ENCODE measurements at places on chromosomes 2 and 18.

DNA sequence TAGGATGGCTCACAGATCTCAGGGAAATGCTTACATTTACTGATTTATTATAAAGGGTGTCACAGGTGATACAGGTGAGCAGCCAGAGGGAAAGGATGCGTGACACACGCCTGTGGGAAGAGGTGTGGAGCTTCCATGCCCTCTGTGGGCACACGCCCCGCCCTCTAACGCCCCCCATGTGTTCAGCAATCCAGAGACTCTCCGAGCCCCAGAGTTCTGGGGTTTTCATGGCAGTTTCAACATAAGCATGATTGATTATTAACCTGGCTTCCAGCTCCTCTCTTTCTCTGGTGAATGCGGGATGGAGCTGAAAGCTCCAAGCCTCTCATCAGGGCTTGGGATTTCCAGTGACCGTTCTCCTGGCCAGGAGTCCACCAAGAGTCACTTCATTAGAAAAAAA lies 34.3 kb upstream of the ODC1 start:
- no peak for DNase-seq

GRCh38 chr2:194382221-194382620 lies 1274.8 kb upstream of the SLC39A10 start:
- no peak for DNase-seq

DNA sequence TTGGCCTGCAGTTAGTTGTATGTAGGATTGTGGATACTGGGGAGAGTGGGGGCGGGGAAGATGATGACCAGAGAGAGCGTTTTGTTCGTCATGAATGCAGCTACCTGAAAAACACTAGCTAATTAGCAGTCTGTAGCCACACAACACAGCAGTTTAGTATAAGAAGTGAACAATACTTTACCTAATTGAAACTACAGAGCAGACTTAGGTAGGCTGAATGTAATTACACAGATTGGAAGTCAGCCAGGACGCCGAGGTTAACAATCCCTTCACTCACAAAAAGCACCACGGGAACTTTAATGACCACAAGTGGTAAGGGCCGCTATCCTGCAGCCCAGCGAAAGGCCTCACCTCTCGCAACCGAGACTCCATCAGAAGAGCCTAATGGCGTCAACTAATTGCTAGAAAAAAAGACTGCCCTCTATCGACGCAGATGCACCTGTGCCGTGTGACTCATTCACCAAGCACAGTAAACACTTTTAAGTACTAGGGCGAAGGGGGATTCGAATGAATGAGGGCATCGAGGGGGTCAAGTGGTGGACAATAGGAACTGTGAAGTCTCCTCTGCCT lies 591.0 kb downstream of the ARHGAP15 start:
- no peak for DNase-seq

DNA sequence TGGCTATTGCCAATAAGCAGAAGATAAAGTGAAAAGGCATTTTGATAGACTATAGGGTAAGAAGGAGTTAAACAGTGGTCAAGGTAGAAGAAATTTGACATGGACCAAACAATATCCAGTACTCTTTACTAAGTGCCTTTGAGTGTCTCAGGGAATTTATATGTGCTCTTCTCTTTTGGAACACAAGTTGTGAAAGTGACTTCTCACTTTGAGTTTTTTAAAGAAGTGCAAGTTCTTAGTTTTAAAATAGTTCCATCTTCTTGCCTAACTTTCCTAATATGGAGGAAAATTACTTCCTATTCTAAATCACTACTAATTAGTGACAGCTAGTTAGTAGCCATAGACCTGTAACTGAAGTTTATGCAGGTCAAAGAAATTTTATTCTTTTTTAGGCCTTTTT lies 63.4 kb downstream of the AFTPH start:
- no peak for DNase-seq

- no peak for DNase-seq
Observed at GRCh38 chr2:11622611-11623010, 47.4 kb downstream of the NTSR2 start.

DNA sequence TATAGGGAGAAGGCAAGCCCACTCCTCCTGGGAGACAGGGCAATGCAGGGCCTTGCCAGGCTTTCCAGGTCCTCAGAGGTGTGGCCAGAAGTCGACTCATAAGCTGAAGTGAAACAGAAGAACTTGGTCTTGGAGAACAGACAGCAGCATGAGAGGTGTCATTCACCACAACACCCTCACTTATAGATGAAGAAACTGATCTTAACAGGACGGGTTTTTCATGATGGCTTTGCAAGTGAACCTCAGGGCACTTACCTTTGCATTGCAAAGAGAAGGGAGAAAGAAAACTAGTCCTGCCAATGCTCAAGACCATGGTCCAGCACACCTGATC lies 198.8 kb downstream of the CYRIA start:
- no peak for DNase-seq

- no peak for DNase-seq
Observed at GRCh38 chr2:143668234-143668633, 539.0 kb downstream of the ARHGAP15 start.

DNA sequence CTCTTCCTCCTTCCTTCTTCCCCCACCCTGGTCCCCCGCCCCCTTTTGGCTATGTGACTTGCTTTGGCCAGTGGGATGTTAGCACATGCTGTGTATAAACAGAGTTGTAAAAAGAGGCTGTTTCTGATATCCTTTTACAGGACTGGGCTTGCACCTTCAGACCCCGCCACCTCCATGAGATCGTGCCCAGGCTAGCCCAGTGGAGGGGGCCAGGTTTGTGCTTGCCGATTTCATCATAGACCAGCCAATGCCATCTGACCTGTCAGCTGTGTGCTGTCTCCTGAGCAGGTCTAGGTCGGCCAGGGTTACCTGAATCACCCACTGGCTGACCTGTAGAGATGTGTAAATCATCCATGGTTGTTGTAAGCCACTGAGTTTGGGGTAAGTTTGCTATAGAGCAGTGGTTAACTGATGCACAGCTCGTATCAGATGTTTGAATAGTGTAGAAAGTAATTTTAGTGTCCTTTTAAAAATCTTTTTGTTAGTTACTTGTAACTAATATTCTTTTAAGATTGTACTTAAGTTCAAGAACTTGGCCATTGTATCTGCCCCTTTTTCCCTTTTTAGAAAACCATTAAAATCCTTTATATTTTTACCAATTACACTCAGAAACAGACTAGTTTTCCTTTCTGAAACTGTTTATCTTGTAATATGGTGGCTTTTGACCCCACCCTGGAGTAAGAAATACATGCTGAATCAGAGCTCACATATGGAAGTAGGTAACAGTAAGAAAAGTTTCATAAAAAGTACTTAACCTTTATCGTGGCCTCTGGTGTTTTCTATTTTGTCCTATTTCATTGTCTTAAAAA lies 122.0 kb upstream of the MGAT5 start:
- DNase-seq: no peak

DNA sequence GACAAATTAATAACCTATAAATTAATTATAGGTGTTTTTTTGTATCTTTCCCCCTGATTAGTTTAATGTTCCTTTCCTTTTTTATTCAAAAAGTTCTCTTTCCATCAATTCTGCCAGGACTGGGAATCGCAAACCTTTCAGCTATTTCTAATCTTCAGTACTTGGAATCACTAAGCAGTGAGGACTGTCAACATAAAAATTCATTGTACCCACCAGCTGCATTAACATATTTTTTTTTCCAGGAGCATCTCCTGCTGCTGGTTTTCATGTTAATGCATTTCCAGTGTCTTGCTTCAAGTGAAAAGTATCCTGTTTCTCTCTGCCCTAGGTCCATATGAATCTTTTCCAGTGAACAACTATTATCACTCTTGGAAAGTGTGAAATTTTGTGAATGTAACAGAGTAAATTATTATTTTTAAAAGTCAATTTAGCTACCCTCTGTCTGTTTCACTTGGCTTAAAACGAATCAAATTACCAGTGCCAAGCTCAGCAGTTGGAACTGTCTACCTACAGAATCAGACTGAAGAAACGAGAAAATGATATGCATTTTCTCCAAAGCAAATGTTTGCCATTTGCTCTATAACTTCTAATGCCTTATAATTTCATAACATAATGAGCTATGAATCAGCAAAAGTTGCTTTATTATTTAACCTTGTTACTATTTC lies 804.4 kb downstream of the EPHA4 start:
- DNase-seq: no peak

GRCh38 chr18:62512996-62513395 lies 9.8 kb upstream of the ZCCHC2 start:
- DNase-seq: no peak

DNA sequence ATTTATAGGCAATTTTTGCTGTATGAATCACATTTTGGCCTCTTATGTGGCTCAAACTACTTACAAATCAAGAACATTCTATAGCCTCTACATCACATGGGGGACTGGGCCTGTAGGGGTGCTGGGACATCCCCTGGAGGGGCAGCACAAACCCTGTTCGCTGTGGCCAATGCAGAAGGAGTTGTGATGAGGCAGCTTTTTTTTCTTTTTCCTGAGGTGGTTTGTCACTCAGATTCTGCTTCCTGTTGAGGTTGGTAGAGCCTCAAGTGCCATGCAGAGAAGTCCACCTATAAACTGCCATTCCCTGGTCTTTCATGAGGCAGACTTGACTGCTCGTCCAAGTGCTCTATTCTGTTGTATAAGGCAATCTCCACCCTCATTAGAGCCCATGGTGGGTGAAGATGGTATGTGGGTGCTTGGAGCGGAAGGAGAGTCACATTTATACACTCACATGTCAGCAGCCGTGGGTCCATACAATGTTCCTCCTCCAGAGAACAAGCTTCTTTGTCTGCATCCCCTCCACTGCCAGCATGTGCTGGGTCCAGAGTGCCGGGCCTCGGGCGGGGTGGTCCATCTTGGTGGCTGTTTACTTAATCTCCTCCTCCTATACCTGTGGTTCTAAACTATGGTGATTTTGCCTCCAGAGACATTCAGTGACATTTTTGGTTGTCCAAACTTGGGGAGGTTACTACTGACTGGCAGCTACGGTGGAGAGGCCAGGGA lies 120.3 kb downstream of the ACOXL start:
- no peak for DNase-seq

- DNase-seq: no peak
Observed at GRCh38 chr2:76089683-76090082, 379.0 kb upstream of the GCFC2 start.

DNA sequence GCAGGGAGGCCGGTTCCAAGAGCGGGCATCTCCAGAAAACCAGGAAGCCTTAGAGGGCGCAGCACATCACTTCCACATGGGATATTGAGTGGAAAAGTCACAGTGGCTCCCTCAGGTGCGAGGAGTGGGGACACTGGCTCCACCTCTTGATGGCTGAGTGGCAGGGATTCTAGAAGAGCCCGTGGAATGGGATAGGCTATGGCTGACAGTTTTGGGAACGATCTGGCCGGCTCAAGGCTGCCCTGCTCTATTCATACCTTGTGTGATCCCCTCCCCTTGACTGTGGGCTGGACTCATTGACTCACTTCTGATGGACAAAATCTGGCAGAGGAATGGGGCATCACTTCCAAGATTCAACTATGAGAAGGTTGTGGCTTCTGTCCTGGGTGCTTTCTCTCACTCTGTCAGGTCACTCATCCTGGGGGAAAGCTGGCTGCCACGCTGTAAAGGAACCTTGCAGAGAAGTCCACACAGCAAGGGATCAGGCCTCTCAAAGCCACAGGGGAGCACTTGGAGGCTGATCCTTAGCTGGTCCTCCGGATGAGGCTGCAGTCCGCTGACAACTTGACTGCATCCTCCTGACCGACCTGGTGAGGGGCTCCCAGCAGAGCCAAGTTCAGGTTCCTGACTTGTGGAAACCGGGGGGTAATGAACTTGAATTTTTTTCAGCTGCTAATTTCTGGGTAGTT lies 46.7 kb upstream of the HS6ST1 start:
- no peak for DNase-seq

- no peak for DNase-seq
Observed at GRCh38 chr18:61991201-61991600, 98.4 kb upstream of the RNF152 start.

DNA sequence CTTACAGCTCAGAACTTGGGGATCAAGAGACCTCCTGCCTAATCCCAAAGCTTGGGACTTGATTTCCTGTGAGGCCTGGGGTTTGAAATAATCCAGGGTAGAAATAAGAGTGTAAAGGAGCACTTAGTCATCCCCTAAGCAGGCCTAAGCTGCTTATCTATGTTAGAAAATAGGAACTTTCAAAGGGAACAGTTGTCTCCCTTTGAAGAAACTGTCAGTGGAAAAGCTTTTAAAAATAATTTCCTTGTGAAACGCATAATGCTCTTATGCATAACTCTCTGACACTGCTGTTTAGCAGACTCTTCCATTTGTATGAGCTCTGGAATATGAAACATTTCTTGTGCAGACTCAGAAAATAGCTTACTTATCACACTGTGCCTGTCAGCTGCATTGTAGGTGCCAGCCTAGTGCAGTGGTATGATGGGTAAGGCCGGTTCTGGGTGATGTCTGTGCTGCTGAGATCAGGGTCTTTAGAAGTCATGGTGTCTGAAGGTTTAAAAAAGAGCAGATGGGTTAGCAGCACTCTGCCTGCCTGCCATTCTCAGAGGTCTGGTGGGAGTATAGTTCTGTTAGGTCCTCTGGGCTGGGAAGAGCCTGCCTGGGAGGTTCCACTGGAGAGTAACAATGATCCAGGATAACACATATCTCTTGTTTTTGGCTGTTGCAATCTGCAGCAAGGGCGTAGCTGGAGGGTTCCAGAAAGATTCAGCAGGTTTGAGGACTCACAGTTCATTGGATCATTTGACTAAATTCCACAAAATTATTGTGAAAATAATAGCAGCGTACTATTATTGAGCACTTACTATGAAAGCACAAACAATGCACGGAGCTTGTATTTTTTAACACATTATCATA lies 283.2 kb upstream of the MEX3C start:
- DNase-seq: no peak

DNA sequence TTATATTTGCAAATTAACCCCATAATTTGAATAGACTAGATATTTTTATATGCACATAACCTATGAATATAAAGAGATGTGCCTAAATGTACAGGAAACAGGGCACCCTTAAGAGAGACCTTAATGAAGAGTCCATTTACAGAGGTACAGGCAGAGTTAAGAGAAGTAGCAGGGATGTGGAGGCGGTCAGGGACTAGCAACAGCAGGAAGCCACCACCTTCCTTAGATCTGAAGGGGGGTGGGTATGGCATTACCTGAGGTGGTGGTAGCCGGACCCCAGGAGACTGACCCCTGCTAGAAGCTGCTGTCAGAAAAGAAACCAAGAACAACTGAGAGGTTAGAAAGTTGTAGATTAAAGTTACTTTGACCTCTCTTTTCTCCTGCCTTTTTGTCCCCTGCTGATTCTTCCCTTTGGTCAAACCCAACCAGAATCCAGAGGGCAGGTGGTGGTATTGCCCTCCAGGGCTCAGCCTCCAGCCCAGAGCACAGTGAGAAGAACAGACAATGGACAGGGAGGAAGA lies 24.9 kb upstream of the ATG16L1 start:
- DNase-seq: no peak

- no peak for DNase-seq
Observed at GRCh38 chr2:174343343-174343622, 8.5 kb downstream of the SP9 start.

- no peak for DNase-seq
Observed at GRCh38 chr2:203936535-203936934, at the start of gene ICOS. TSS of gene ICOS (plus strand) at chr2:203936763. CDS start at chr2:203936815, 52 bp downstream.

GRCh38 chr2:177619986-177620385 lies 227.4 kb downstream of the AGPS start:
- DNase-seq: no peak

DNA sequence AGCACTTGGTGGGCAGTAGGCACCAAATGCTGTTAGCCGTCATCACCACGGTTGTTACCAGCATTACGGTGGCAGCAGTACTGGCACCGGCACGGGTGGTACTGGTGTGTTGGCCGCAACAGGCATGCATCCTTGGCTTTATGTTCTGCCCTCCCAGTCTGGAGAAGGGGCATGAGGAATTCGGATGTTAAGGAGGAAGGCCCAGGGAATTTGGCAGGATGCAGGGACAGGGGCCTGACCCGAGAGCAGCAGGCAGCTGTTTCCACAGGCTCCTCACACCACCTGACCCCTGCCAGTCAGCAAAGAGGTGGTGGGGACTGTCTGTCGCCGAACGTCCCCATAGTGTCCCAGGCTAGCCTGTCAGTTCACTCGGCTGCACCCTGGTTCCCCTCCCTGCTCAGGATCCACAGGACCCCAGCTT lies 79.0 kb downstream of the EDAR start:
- DNase-seq: no peak

Measured in left renal pelvis (tissue), 4 donors.